Stomach (tissue), 19 donors: ENCODE measurements at places on chromosomes 5 and 9. TPM values are rescaled to one million over a fixed set of nuclear protein-coding genes. Genes with fewer than 3 reads are reported as not detected.

The FAM221B gene
- total RNA-seq: not detected

The SV2C gene
- 1.8 TPM for total RNA-seq

The ZBTB26 gene
- 11.6 TPM for total RNA-seq

The PRKACG gene
- not detected for total RNA-seq

The GDF9 gene
- not detected for total RNA-seq

The GRK6 gene
- 91.2 TPM for total RNA-seq

The FAM163B gene
- not detected for total RNA-seq

The CTNNA1 gene
- total RNA-seq: 485 TPM

The PGM5 gene
- total RNA-seq: 72.7 TPM

The CDH18 gene
- total RNA-seq: not detected

The CNTNAP3 gene
- total RNA-seq: 2.3 TPM
